Activated naive CD4-positive, alpha-beta T cell treated with Interleukin-2 at 50 U/mL for 16 hours (primary cell): ENCODE measurements at places on chromosomes 6 and 20.

DNA sequence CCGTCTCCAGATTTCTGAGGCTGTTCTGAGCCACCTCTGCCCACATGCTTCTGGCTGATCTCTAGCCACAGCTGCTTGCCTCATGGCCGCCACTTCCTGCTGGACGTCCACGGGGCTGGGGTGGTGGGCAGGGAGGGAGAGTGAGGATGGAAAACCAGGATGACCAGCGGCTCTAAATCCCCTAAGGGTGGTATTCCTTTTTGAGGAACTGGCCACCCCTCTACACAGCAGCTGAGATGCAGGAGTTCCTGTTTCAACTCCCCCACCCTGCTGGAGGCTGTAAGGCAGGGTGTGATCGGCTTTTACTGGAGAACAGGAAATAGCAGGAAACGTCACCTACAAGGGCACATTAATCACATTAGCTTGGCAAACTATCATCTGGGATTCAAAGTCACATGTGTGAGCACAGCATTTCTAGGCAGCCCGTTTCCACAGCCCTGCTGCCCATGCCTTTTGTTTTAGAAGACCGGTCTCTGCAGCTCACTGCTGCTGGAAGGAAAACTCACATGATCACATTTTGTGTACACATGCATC, 181.6 kb upstream of the ECI2 start:
- no peak for DNase-seq

- DNase-seq = no peak
These were observed 244.5 kb downstream of the TPBG start for GRCh38 chr6:82607998-82608725.

- peak; percentile 25 for DNase-seq
These were observed 106.4 kb upstream of the TAB2 start for GRCh38 chr6:149211046-149211571.

GRCh38 chr6:6696867-6697531, 108.5 kb downstream of the LY86 start:
- peak; percentile 6 for DNase-seq

DNA sequence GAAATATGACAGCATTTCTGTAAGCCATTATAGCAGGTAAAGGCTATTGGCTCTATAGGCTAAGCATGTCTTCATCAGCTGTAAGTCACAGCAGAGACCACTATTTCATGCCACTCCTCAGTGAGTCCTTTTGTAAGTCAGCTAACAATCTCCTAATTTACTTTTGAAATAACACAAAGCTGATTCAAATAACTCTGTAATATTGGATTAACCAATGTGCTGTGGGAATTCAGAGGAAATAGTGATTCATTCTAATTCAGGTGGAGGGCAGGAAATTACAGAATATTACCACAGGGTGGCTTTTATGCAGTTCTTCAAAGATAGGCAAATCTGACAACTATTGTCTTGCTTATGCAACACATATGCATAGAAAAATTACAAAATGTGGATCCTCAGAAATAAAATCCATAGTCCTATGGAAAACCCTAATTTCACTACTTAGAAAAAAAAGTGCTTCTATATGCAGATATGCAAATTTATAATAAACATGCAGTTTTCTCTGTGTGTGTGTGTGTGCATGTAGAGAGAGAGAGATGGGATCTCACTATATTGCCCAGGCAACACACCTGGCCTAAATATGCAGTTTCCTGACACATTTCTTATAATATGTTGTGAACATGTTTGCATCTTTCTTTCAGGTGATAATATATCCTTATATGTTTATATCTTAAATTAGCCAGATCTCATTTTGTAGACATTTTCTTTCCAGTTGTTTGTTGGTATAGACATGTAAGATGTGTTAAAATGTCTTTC, 4.8 kb upstream of the SMIM28 start:
- DNase-seq = no peak

- DNase-seq = no peak
These were observed 656.0 kb downstream of the KIF16B start for GRCh38 chr20:15917283-15917682.

DNA sequence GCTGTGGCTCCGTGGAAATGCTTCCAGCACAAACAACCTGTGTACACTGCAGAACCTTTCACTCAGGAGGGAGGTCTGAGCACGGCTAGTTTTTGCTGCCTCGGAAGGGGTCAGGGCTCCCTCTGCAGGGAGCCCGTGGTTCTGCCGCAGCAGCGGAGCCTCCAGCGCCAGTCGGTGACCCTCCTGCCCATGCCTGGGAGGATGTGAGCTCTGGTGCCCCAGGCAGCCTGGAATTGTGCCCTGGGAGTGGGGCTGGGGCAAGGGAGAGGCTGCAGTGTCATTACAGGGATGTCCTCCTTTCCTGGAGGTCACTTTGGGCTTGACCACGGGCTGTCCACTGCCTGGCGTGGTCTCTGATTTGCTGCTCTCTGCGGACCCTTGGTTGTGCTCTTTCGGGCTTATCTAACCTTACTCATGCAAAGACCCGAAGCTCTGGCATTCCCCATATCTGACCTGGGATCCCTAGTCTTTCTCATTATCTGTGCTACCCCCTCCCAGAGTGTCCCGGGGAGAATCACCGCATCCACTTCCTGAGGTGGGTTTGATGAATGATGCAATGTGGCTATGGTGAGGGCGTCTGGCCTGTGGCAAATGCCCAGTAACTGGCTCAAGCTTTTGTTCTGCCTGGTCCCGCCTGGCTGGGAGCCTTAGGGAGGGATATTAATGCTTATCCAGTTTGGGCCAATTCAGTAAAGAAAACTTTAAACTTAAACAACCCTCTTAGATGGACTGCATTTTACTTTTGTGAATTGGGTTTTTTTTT, 59.6 kb upstream of the TAGAP start:
- DNase-seq = peak; percentile 82

DNA sequence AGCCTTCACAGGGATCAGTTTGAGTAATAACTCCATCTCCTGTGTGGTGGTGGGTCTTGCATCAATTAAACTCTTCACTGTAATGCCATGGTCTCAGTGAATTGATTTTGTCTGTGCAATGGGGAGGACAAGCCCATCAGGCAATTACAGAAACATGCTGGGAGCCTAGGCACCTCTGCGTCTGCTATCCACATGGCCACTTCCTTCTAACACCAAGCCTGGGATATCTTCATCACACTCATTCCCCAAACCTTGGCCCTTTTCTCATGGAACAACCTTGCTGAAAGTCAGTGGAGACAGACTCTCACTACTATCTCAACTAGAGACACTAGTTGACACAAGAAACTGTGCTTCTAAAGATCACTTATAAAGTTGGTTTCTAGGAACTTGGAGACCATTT, 210.1 kb upstream of the SHLD1 start:
- DNase-seq = no peak

- DNase-seq = no peak
These were observed 3.8 kb downstream of the SLC13A3 start for GRCh38 chr20:46647469-46647868.
